ENCODE measurements at places on chromosomes 1 and 21.
A peak's percentile ranks its signal among the peaks of the same experiment; 100 is the strongest.

GRCh38 chr21:23853796-23854379 lies 1753.4 kb downstream of the MRPL39 start:
- DNase-seq: no peak

GRCh38 chr1:180130651-180131050 lies 24.0 kb upstream of the QSOX1 start:
- DNase-seq: no peak

DNA sequence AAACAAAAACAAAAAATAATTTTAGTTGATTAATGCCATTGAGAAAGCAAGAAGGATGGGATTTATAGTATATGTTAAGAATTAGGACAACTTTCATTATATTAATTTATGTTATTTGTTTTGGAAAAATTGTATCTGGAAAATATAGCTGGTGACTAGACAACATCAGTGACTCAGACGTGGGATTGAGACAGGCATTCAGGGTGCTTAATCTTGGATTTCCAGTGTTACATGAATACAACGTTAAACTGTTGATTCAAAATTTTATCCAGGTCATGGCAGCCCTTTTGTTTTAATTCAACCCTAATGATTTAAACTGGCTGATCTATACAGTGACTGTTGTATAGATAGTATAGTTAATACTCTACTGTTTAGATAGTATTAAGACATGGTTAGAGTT lies 827.1 kb upstream of the B3GALT2 start:
- no peak for DNase-seq

DNA sequence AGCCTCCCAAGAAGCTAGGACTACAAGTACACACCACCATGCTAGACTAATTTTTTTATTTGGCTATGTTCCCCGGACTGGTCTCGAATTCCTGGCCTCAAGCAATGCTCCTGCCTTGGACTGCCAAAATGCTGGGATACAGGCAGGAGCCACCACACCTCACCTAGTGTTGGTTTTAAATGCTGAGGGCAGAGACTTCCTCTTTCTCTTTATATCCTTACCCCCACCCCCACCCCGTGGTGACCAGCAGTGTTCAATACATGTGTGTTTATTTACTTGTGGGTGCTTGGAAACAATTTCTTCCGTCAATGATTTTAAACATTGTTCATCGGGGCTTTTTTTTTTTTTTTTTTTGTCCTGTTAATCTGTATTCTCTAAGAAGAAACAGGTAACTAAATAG lies 158.9 kb downstream of the ZBTB18 start:
- DNase-seq: no peak

GRCh38 chr1:43554444-43554992 lies 23.8 kb downstream of the PTPRF start:
- DNase-seq: no peak

DNA sequence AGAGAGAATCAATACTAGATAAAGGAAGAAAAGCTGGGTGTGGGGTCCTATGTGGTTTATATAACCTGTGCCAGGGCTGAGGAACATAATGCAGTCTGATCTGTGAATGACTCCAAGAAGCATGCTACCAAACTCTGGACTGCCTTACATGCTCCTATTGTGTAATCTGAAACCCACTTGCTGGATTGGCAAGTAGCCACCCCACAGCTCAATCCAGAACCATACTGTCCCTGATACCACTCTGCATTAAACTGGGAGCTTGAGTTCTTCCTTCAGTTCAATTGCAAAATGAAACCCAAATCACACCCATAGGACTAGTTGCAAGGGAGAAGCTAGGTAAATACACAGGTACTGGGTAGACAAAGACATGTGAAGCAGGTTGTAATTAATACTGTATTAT lies 115.4 kb upstream of the NEGR1 start:
- no peak for DNase-seq

DNA sequence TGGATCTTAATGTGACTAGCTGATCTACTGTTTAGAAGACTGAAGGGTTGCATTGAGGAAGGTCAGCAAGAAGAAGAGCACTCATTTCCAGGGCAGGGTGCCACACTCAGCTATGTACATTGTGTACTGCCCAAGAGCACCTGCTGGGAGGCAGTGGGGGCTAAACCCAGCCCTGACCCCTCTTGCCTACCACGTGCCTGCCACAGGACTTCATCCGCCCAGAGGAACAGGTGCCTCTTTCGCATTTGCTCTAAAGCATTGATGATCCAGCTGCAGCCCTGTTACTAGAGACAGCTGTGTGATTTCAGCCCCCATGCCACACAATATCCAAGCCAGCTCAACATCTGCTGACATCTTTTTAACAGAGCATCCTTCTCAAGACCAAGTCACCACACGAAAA lies 341.8 kb downstream of the LMX1A start:
- no peak for DNase-seq

DNA sequence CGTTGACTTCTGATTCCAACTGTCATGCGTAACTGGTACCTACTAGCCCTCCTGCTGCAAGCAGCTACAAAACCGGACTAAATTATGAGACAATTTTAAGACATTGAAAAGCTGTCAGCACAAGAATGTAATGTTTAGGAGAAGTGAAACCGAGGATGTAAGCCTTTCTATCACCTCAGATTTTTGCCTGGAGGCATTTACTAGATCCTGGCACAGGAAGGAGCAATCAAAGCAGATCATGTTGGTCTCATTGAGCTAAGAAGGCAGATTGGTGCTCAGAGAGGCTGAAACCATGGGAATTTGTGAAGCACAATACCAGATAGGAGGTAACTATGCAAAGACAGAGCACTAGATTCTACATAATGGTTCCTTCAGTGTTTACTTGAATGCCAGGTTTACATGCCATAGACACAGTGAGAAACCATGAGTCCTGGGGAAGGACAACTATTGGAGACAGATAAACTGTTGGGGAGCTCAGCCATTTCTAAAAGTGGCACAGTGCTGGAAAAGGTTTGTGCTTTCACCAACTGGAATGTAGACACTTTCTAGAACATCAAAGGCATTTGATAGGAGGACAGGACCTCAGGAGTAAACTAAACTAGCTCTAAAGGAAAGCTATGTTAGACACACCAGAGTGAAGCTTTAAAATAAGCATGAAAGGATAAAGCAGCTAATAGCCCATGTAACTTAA lies 179.4 kb downstream of the LYPLAL1 start:
- DNase-seq: no peak

DNA sequence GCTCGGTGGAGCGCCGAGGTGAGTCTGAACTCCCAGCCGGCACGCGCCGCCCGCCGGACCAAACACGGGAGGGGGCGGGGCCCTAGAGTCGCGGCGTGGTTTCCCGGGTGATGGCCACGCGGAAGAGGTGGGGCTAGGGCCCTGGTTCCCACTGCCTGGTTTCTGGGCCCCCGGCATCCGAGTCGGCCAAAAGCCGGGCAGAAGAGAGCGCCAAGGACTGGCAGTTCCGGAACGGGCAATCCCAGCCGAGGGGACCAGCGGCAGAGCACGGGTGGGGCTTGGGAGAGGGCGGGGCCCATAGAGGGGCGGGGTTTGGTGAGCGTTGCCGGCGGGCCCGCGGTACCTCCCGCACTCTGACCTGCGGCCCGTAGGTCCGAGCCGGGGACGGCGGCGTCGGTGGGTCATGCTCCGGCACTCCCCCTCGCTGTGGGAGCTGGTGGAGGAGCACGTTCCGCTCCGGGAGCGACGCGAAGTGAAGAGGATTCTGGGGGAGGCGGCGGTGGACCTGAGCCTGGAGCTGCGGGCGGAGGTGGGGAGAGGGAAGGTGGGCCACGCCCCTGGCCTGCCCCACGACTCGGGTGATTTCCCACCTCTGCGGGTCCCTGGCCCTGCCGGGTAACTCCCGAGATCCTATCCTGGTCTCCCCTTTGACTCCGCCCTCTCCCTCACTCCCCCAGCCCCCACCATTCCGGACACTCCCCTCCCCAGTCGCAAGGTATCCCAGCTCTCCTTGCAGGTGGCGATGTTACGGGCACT lies at the start of gene CCDC24:
TSS of gene CCDC24 (plus strand) at position 124 of the 756 bp plus-strand sequence. CDS start at position 404, 280 bp downstream.
- peak; percentile 45 for DNase-seq

- no peak for DNase-seq
Measured at GRCh38 chr1:82141390-82141789, 340.7 kb downstream of the ADGRL2 start.

GRCh38 chr1:228552596-228553176 lies 65.5 kb downstream of the RNF187 start:
- no peak for DNase-seq

DNA sequence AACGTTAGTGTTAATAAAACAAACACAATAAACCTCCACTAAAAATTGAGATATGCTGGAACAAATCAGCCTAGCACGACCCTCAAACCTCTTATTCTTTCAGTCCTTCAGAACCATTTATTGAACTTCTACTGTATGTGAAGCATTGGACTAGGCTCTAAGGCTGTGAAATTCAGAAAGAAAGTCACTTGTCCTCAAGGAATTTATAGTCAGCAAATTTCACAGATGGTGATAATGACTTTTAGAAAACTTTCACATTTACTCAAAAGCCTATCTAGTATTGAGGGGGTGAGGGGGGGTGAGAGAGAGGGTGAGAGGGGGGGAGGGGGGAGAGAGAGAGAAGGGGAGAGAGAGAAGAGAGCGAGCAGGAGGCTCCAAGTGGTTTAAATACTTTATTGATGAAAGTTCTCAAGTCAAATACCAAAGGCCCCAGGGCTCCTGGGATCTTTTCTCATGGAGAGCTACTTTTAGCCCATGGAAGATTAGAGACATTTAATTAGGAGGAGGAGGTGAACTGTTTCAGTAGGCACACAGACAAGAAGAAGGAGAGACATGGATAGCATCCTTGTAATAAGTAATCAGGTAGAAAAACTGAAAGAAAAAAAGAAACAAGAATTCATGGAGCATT lies 66.3 kb upstream of the SSX2IP start:
- DNase-seq: no peak

DNA sequence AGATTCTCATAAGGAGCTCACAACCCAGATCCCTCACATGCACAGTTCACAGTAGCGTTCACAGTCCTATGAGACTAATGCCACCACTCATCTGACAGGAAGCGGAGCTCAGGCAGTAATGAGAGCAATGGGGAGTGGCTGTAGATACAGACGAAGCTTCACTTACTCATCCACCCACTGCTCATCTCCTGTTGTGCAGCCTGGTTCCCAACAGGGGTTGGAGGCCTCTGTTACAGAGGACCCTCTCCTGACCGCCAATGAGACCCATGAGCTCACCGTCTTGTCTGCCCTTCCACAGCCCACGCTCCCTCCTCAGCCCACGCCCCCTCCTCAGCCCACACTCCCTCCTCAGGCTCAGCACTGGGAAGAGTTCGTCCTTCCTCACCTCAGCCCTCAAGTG lies 39.6 kb downstream of the RSPH1 start:
- no peak for DNase-seq

- no peak for DNase-seq
Measured at GRCh38 chr1:59006289-59006658, 222.4 kb upstream of the JUN start.

- no peak for DNase-seq
Measured at GRCh38 chr1:160309185-160309557, 24.2 kb upstream of the PEX19 start.

DNA sequence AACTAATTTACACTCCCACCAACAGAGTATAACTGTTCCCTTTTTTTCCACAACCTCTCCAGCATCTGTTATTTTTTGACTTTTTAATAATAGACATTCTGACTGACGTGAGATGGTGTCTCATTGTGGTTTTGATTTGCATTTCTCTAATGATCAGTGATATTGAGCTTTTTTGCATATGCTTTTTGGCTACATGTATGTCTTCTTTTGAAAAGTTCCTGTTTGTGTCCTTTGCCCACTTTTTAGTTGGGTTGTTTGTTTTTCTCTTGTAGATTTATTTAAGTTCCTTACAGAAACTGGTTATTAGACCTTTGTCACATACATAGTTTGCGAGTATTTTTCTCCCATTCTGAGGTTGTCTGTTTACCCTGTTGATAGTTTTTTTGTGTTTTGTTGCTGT lies 375.2 kb downstream of the MATN1 start:
- no peak for DNase-seq

GRCh38 chr21:35509001-35509704 lies 460.1 kb upstream of the RUNX1 start:
- no peak for DNase-seq

Measured in activated naive CD8-positive, alpha-beta T cell treated with anti-CD3 and anti-CD28 coated beads, Interleukin-2, amount 50 U/mL, for 16 hours (primary cell).